ENCODE measurements at places on chromosomes 7 and 10. TPM values are rescaled to one million over a fixed set of nuclear protein-coding genes. Genes with fewer than 3 reads are reported as not detected.

DNA sequence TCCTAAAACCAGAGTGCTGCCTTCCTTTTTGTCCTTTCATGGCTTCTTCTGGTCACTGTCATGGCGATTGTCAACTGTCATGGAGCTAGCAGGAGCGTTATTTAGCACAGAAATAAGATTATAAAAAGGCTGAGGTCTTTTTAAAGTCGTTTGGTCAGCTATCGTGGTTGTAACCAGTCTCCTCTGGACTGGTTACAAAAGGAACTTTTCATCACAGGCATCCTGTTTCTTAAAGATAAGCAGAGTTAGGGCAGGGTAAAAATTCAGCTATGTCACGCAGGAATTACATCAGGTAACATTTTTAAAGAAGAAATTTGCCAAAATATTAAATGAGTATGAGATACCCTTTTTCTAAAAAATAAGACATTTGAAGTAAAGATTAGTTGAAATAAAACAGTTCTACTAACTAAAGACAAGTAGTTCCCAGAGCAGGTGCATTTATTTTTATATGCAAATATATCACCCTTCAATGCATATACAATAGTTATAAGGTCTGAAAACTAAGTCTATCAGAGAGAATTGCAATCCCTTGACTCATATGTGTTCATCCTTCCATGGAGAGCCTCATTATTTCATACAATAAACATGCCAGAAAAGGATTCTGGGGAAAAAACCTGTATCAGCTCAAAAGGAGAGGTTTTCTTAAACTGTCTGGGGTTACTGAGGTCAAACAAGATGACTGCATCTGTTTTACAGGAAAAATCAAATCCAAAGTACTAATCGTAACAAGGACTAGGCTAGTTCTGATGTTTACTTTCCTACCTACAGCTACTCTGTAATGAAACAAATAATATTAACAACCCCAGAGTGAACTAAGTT lies 20.9 kb downstream of the FAM24A start:
- no peak for DNase-seq

GRCh38 chr7:903921-904755 lies 27.8 kb downstream of the GET4 start:
- no peak for DNase-seq

DNA sequence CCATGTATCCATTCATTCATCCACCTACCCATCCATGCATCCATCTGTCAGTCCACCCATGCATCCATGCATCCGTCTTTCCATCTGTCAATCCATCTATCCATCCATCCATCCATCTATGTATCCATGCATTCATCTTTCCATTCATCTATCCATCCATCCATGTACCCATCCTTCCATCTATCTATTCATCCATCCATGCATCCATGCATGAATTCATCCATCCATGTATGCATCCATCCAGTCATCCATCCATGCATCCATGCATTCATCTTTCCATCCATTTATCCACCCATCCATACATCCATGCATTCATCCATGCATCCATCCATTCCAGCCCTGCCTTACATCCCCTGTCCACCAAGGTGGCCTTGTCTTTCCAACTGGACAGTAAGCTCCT lies 45.7 kb downstream of the SORCS3 start:
- DNase-seq = no peak

- DNase-seq = no peak
Observed at GRCh38 chr10:78247266-78247665, 213.6 kb downstream of the RPS24 start.

DNA sequence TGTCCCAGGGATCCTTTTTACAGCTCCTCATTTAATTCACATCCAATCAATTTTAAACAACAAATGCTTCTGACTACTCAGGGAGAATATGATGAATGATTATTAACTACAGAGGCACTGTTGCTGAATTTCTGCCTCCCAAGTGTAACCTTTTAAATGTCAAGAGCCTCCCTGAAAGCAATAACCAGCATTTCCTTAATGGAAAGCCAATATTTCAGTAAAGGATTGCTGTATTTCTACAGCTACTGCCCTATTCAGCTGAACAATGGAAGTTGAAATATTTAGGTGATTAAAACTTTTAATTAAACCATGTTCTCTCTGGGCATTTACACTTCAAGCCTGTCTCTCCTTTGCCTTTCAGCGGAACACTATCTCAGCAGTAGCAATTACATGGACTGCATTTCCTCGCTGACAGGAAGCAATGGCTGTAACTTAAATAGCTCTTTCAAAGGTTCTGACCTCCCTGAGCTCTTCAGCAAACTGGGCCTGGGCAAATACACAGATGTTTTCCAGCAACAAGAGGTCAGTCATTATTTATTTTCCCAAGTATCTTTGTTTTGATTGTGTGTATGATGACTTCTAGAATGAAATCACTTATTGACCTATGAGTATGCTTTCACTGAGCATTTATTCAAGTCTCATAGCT lies 304.7 kb downstream of the BICC1 start:
- no peak for DNase-seq

DNA sequence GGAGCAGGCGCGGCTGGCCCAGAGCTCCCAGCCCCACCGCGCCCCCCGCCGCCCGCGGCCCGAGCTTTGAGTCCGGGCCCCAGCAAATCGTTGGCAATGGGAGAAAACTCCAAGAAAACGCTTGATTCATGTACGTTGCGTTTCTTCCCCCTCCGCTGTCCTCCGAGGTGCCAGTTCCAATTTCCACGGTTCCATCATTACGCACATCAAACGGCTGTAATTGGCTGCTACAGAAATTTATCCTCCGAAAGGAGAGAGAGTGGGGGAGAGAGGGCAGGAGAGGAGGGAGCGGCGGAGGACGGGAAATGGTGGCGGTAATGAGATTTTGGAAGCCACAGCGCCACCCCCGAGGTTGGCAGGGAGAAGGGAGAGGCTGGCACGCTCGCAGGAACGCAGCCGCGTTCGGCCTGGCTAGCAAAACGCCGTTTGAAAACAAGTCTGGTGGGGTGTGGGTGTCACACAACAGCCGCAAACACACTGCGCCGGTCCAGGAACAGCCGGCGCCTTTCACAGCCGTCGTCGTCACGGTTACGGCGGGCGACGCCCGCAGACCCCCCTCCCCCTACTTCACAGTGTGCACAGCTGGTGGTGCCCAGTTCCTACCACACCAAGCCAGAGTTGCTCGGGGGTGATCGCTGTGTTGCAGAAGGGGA lies 57.5 kb downstream of the UNCX start:
- DNase-seq = peak; percentile 56

GRCh38 chr10:14838582-14839304 lies 637 bp downstream of the HSPA14 start:
- DNase-seq = peak; percentile 49

Gene FBH1
- total RNA-seq = 49.3 TPM

GRCh38 chr7:45052011-45052410 lies 36.8 kb downstream of the NACAD start:
- DNase-seq = no peak

DNA sequence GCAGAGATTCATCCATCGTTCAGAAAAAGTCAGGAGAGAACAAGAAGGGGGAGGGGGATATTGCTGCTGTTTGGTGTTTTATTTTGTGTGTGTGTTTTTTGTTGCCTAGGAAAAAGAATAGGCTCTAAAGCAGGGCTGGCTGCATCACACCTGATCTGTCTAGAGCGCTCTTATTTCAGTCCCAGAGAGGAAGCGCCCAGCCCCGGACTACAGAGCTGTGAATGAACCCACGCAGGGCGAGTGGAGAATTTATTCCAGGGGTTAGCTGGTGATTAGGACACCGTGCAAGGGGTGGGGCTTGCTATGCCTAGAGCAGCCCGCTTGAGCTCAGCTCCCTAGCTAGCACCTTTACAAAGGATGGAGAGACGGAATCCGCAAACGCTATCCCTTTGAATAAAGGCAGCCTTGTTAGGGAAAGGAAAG lies 621 bp upstream of the FAM13C start:
- DNase-seq = no peak

Gene HABP2
- not detected for total RNA-seq

DNA sequence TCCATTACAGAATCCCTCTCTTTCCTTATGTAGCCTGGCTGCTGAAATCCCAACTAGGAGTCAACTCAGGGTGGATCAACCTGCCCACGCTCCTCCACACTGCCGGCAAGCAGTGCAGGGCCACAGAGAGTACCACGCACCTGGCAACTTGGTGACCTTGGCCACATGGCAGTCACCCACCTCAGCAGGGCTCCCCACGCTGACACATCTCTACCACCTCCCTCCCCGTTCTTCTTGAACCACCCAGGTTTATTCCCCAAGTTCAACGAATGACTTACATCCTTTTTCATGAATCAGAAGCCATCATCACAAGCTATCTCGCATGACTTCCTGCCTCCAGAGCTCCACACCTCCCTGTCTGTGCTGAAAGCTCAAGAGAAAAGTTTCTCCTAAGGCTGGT lies 153.4 kb downstream of the GRID1 start:
- DNase-seq = no peak

DNA sequence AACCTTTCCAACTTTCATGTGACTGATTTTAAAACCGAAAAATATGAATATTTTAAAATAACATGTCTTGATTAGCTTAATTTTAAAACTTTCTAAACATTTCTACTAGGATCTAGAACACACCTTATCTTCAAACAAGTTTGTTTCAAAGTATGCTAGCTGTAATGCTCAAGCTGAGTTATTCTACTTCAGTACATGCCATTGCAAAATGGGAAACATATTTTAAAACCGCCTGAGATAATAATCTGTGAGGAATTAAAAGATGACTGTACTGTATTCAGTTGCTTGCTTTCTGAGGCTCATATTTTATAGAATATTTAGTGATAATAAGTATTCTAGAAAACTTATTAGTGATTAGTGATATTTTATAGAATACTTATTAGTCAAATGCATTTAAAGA lies 99.6 kb downstream of the LMBR1 start:
- DNase-seq = no peak

- no peak for DNase-seq
Observed at GRCh38 chr7:68730194-68730593, 868.1 kb upstream of the AUTS2 start.

DNA sequence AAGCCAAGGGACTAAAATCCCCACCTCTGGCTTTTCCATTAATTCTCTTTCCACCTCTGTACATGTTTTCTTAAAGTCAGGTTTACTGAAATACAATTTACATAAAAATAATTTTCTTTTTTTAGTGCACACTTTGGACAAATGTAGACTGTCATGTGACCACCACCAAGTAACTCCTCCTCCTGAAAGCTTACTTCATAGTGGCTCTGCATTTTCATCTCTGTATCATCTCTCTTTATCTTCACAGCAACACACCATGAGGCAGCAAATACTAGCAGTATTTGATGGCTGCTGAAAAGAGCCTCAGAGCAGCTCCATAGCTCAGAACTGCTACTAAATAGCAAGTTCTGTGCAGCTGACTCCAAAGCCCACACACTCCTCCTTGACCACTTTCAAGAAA lies 17.3 kb downstream of the WDFY4 start:
- DNase-seq = no peak

Gene GIMAP6
- 100 TPM for total RNA-seq

GRCh38 chr7:3725155-3726059 lies 424.4 kb downstream of the SDK1 start:
- DNase-seq = no peak

DNA sequence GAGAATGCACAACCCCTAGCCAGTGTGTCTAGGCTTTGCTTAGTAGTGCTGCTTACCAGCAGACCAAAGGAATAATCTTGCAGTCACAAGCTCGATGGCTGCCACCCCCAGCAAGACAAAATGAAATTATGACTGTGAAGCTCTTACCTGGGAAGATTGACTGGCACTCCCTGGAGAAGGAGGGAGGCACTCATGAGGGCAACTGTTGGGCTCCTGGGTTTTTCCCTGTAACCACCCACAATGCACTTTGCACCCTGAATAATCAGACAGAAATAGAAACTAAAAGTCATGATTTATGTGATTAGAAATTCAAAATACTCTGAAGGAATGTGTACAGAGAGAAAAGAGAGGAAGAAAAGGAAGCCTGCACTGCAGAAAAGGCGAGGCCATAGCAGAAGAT lies 144.3 kb upstream of the DGKB start:
- DNase-seq = no peak

GRCh38 chr7:2517026-2517425 lies 2.5 kb upstream of the LFNG start:
- no peak for DNase-seq

- no peak for DNase-seq
Observed at GRCh38 chr10:15367296-15368085, 3.6 kb downstream of the FAM171A1 start.

DNA sequence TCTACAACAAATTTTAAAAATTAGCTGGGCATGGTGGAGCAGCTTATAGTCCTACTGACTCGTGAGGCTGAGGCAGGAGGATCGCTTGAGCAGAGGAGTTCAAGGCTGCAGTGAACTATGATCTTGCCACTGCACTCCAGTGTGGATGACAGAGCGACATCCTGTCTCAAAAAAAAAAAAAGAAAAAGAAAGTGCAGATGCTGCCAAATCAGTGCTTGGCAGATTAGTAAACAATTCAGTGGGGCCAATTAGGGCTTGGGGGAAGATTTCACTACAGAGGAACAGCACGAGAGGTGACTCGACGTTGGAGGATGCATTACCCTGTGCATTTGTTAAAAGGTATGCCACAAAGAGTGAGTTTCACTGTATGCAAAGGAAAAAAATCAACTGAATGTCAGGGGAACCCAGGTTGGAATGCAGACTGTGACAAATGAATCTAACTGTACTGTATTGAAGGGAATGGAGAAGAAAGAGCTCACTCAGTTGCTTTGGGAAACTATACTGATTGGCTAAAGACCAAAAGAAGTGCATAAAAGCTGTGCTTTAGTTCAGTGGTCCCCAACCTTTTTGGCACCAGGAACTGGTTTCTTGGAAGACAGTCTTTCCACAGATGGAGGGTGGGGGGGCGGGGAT lies 31.6 kb downstream of the GARIN1A start:
- DNase-seq = no peak

GRCh38 chr7:90485734-90486316 lies 16.4 kb downstream of the PTTG1IP2 start:
- DNase-seq = no peak

Gene FASTK
- 89.4 TPM for total RNA-seq

DNA sequence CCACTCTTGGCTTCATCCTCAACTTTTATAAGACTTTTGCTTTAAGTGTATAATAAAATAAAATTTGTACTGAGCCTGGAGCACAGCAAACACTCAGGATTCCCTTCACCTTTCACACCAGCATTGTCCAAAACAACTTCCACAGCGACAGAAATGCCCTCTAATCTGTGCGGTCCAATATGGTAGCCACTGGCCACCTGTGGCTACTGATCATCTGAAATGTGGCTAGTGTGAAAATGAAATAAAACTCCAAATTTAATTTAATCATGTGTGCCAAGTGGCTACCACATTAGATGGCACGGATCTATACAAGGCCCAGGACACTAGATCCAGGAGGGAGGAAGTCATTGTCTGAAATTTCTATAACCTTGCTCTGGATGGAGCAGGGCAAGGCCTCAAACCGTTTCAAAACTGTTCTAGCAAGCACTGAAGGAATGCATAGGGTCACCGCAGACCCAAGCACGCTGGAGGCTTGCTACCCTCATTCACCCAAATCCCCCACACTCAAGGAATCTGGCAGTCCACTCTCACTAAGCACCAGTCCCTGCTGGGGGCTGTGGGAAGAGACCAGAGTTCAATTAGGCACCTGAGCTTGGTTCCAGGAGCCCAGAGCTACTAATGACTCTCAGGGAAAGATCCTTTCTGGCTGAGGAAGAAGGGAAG lies 6.3 kb upstream of the MYO1G start:
- DNase-seq = no peak

Gene VSTM4
- 0.45 TPM for total RNA-seq

All from natural killer cell (primary cell).